Right renal cortex interstitium (tissue), 3 donors: ENCODE measurements at places on chromosomes 13 and 19.

DNA sequence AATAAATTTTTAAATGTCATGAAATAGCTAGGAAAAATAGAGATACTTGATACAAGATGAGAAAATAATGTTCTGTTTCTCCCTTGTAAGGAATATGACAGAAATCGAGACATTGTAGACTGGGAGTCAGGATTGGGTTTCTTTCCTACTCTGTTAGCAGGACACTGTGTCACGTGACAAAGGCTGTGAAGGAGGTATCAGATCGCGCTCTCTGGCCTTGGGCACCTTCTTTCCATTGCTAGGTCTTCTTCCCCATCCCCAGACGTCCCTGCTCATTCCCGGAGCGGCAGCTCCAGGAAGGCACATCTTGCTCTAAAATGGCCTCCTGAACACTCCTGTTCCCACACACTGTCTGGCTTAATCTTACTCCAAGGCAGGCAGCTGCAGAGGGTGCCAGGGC lies 133.4 kb downstream of the TM9SF2 start:
- DNase-seq = no peak

DNA sequence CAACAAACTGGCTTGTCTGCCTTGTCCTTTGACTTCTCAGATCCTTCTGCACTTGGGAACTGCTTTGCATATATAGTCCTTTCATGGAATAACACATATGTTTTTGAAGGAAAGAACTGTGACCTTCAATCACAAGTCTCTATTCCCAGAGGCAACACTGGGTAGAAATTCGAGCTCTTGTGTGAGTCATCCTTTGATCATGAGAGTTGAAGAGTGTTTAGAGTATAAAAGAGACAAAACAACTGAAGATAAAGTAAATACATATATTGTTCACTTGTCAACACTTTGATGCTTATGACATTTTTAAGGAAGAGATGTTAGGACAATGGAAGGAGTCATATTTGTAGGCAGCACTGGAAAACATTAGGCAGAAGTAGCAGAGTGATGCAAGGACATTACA lies 5.2 kb upstream of the OR7A5 start:
- no peak for DNase-seq

DNA sequence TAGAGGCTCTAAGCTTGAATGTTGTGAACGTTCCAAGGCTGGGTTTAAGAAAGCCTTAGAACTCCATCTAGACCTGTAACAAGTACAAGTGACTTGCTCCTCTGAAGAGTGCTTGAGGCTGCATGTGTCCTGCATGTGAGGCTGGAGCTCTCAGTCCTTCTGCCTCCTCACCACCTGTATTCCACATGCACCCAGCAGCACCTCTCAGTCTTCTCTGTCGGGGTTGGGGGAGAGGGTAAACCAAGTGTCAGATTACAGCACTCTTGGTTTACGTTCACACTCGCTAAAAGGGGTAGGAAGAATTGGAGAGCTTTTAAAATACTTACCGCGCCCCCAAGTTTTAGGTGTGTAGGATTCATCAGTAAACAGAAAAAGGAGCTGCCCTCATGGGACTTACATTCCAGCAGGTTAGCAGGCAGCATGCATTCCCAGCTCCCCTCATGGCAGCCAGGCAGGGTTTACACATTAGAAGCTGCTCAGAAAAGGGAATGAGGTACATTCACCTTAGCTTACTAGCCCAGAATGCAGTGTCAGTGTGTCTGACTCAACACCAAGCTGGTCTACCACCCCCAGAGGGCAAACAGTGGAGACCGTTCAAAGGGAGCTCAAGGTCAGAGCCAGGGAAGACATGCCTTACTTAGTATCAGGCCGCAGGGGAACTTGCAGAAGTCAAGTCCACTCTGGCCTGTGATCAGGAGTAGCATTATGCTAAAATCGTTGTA lies 248.1 kb downstream of the PCCA start:
- no peak for DNase-seq

DNA sequence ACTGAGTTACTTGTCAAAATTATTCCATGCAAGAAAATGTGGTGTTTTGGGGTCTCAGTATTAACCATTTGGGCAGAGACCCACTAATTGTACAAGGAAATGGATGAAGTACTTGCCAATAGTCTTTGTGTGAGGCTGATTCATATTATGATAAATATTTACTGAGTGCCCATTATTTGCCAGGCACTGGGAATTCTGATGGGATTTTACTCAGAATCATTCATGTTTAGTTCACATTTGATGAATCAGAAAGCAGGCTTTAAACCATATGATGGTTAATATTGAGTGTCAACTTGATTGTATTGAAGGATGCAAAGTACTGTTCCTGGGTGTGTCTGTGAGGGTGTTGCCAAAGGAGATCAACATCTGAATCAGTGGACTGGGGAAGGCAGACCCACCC lies 66.2 kb upstream of the SOX21 start:
- DNase-seq = no peak

DNA sequence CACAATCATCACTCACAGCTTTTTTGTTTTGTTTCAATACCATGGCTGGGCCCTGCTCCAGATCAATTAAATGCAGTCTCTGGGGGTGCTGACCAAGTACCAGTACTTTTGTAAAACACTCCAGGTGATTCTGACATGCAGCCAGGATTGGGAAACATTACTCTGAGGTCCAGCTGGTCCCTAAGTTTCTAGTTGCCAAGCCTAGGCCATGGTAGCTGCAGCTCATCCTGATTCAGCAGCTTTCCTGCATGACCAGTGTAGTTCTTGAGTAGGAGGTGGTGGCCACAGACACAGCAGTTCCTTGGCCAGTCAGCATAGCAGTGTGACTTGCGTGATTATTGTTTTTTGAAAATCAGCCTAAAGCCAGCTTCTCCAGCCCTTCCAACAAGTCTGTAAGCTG lies 859.1 kb downstream of the DIAPH3 start:
- DNase-seq = no peak

DNA sequence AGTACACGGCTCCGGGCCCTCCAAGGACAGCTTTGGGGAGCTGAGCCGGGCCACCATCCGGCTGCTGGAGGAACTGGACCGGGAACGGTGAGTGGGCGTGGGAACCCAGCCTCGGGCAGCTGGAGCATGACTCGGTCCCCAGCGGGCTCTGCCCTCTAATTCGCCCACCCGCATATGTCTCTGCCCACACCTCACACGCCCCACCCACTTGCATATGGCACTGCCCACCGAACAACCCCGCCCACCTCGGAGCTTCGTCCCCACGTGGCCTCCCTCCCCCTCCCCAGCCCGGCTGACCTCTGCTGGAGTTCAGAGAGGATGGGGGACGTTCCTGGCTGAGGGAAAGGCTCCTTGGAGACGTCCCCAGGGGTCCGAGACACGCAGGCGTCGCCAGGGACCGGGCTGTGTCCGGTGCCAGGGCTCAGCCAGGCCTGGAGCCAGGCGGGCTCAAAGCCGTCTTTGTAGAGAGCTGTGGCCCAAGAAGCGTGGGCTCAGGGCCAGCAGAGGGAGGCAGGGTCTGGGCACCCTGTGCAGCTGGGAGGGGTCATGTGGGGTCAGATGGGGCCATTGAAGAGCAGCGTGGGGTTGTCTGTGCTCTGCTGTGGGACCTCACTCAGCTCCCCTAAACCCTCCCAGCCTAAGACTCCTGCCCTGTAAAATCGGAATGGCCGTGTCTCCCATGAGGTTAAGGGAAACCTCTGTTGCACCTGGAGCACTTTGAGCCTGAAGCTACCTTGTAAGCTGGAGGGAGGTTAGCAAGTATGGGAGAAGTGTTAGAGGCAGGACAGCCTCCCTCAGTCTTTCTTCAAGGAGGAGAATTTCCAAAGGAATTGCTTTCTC lies 3.8 kb downstream of the APC2 start:
- DNase-seq = no peak

GRCh38 chr13:45327253-45327955 lies 13.6 kb downstream of the TPT1 start:
- DNase-seq = no peak

- no peak for DNase-seq
These were observed 122.6 kb upstream of the SLC10A2 start for GRCh38 chr13:103188713-103189326.

DNA sequence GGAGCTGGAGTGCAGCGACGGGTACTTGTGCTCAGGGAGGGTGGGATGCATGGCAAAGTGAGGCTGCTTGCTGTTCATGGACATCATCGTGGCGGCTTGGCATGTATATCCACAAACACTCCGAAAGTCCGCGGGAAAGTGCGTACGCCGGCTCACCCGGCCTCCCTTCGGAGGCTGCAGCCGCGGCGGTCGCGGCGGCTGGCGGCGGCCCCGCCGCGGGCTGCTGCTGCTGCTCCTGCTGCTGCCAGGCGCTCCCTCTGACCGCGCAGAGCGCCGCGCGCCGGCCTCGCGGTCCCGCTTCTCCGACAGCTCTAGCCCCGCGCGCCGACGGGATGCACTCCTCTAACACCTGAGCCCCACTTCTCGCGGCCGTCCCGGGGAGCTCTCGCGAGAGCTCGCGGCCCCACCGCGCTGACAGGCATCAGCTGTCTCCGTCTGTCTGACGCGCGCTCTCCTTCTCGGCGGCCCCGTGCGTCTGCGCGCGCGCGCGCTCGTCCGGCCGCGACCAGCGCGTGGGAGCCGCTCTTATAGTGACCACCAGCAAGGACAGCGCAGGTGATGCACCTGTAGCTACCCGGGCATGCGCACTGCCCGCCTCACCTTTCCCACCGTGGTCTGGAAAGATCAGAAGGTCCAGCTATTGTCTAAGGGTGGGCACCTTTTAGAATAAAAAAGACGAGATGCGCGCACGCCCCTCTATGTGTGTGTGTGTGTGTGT lies at the start of gene POU4F1:
Gene POU4F1 (minus strand): TSS at position 313 of the 718 bp plus-strand sequence. CDS start 226 bp downstream, at position 87.
- no peak for DNase-seq

- no peak for DNase-seq
These were observed 152.8 kb downstream of the LHFPL6 start for GRCh38 chr13:39450176-39450575.

DNA sequence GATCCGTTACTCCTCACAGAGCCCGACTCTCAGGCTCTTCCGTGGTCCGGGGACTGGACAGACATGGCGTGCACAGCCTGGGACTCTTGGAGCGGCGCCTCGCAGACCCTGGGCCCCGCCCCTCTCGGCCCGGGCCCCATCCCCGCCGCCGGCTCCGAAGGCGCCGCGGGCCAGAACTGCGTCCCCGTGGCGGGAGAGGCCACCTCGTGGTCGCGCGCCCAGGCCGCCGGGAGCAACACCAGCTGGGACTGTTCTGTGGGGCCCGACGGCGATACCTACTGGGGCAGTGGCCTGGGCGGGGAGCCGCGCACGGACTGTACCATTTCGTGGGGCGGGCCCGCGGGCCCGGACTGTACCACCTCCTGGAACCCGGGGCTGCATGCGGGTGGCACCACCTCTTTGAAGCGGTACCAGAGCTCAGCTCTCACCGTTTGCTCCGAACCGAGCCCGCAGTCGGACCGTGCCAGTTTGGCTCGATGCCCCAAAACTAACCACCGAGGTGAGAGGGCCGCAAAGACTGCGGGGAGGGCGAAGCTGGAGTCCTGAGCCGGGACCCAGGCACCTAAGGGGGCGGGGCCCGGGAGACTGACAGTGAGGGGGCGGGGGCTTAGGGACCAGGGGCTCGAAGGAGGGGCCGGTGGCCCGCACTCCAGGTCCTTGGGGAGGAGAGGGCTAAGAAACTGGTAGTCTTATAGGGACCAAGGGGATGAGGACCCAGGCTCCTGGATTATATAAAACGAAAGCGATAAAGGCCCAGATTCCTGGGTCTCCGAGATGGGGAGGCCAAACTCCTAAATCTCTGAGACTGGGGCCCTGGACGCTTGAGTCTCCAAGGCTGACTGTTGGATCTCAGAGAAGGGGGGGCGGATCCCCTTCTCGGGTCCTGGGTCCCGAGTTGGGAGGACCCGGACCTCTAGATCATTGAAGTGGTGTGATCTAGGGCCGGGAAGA lies 2.0 kb downstream of the ETV2 start:
- DNase-seq = peak; percentile 79

GRCh38 chr13:101202590-101202989 lies 213.7 kb downstream of the NALCN start:
- no peak for DNase-seq

DNA sequence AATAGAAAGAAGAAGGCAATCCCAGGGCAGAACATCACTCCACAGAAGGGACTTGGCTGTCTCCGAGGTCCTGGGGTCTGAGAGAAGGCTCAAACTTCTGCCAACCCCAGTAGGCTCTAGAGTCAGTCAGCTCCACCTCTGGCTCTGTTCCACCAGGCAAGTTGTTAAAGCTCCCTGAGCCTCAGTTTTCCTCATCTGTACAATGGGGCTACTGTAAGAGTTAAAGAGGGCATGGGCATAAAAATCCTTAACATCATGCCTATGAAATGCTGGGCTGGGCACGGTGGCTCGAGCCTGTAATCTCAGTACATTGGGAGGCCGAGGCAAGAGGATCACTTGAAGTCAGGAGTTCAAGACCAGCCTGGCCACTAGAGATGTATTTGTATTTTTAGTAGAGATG lies 5.1 kb downstream of the UNC13A start:
- DNase-seq = no peak

- DNase-seq = no peak
These were observed 42.5 kb upstream of the C13orf42 start for GRCh38 chr13:51153527-51153926.

- DNase-seq = no peak
These were observed 4.9 kb upstream of the HAUS5 start for GRCh38 chr19:35607661-35608060.

DNA sequence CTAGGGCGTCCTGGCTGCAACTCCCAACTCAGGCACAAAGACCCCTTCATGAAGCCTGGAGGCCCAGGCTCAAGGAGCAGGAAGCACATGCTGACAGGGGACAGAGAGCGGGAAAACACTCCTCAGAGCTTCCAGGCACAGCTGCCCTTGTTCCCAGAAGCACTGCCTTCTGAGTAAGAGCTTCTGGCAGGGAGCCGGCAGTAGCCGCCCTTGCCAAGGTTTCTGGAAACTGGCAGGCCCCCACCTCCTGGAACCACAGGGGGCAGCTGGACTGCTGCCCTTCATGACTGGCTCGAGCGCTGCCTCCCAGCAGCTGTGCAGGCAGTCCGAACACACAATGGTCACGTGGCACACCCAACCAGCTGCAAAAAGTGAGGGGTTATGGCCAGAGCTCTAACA lies 33.6 kb upstream of the EPHX3 start:
- DNase-seq = no peak

GRCh38 chr19:27909185-27909840 lies 1303.6 kb downstream of the UQCRFS1 start:
- DNase-seq = no peak

- DNase-seq = no peak
These were observed 358.9 kb downstream of the ITGBL1 start for GRCh38 chr13:101811284-101811839.

DNA sequence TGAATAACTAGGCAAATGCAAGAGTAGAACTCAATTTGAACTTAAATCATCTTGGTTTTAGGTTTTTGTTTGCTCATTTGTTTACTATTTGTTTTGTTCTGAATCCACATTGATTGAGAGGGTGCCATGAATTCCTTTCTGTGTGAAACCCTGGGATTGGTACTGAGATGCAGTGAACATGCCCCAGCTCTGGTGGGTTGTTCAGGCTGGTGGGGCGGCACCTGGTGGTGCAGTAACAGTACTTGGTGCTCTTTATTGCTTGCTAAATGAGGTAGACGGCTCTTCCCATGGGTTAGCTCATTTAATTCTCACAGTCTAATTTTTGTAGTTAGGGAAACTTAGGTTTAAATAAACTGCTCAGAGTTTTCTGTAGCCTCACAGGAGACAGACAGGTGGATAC lies 48.4 kb downstream of the WASF3 start:
- no peak for DNase-seq
